ENCODE measurements at places on chromosomes 2 and 18. TPM values are rescaled to one million over a fixed set of nuclear protein-coding genes. Genes with fewer than 3 reads are reported as not detected.
A peak's percentile ranks its signal among the peaks of the same experiment; 100 is the strongest.

- no peak for DNase-seq
Measured at GRCh38 chr2:150046810-150047209, 440.7 kb downstream of the RND3 start.

GRCh38 chr2:156321243-156321904 lies 11.1 kb downstream of the NR4A2 start:
- peak; percentile 63 for DNase-seq

DNA sequence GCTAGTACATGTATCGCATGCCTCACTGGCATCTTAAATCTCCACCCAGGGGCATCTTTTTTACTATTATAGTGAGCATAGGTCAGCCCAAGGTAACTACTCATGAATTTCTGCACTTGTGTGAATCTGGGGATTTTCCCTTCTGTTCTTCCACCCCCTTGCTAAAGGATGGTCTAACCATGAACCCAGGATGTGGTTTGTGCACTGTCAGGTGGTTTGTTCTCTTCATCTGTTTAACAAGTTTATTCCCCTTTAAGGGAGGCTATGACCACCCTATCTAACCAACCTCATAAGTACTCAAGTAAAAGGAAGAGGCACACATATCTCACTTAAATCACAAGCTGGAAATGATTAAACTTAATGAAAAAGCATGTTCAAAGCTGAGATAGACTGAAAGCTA lies 243.0 kb downstream of the RPRM start:
- no peak for DNase-seq

GRCh38 chr2:119735565-119735964 lies 24.2 kb upstream of the PTPN4 start:
- DNase-seq = peak; percentile 34

The C2orf78 gene
- not detected for total RNA-seq

- DNase-seq = no peak
Measured at GRCh38 chr18:78818961-78819360, 160.7 kb upstream of the SALL3 start.

The CPS1 gene
- 160 TPM for total RNA-seq

DNA sequence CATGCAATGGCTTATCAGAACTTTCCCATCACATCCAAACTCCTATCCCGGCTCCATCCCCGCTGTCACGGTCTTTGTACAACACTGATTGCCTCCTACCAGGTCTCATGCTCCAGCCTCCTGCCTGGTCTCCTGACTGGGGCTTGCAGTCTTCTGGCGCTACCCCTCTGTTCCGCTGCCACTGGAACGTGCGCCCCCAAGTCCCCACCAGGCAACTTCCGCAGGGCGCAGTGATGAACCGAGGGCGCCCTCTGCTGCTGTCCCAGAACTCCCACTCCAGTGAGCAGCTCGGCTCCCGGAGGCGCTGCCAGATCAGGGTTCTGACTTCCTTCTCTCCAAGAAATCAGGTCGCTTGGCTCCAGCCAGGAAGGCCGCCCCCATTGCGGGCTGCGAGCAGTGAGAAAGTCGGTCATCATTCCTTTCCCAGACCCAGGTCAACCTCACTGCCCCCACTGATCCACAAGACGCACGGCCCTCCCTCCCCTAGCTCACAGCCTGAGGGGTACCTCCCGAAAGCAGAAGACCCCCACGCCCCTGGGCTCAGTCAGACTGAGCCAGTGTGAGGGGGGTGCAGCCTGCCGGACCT lies 43.9 kb upstream of the RAB11FIP5 start:
- DNase-seq = peak; percentile 64

DNA sequence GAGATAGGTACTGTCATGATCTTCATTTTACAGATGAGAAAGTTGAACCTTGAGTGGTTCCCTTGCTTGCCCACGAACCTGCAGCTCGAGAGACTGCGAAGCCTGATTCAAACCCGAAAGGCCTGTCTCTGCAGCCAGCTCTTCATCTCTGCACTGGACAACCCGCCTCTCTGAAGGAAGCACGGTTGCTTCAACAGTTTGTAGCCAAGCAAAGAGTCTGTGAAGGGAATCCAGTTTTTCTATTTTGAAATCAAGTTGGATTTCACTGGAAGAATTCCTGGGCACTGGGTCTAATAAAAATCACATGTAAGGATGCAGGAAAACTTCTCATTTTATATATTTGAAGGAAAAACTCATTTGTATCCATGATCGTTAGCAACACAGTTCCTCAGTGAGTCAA lies 21.3 kb upstream of the ICOS start:
- DNase-seq = no peak

- DNase-seq = no peak
Measured at GRCh38 chr2:150153646-150154307, 333.7 kb downstream of the RND3 start.

The UPP2 gene
- total RNA-seq = not detected

The GALNT13 gene
- total RNA-seq = 1.6 TPM

- DNase-seq = no peak
Measured at GRCh38 chr2:57549642-57550102, 496.9 kb upstream of the VRK2 start.

DNA sequence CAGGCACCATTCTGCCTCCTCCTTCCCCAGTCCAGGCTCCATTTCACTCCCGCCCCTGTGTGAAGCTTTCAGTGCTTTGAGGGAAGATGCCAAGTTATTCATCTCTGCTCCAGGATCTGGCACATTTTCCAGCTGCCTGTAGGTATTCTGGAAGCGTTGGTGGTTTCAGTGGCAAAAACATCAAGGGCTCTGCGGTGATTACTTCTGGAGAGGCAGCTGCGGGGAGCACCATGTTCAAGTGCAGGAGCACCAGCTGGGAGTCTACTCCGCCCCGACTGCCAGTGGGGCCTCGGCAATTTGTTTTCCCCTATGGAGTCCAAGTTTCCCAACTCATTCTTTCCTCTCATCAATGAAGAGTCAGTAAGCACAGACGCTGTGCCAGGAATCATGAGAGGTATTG lies 211.7 kb downstream of the CLIP4 start:
- no peak for DNase-seq

GRCh38 chr18:69246027-69246426 lies 154.7 kb upstream of the DOK6 start:
- no peak for DNase-seq

- no peak for DNase-seq
Measured at GRCh38 chr2:237798236-237799059, at the start of gene RBM44. Gene RBM44, plus strand, starts transcription at chr2:237798779. Its CDS starts 14,831 bp downstream, at chr2:237813610.

The AQP12B gene
- 2.5 TPM for total RNA-seq

GRCh38 chr2:171210864-171211431 lies 50.3 kb upstream of the TLK1 start:
- DNase-seq = peak; percentile 51

- no peak for DNase-seq
Measured at GRCh38 chr2:217366966-217367365, 507.1 kb upstream of the TNP1 start.

The PLCL1 gene
- not detected for total RNA-seq

- DNase-seq = no peak
Measured at GRCh38 chr2:26463244-26464192, 14.4 kb downstream of the OTOF start.

DNA sequence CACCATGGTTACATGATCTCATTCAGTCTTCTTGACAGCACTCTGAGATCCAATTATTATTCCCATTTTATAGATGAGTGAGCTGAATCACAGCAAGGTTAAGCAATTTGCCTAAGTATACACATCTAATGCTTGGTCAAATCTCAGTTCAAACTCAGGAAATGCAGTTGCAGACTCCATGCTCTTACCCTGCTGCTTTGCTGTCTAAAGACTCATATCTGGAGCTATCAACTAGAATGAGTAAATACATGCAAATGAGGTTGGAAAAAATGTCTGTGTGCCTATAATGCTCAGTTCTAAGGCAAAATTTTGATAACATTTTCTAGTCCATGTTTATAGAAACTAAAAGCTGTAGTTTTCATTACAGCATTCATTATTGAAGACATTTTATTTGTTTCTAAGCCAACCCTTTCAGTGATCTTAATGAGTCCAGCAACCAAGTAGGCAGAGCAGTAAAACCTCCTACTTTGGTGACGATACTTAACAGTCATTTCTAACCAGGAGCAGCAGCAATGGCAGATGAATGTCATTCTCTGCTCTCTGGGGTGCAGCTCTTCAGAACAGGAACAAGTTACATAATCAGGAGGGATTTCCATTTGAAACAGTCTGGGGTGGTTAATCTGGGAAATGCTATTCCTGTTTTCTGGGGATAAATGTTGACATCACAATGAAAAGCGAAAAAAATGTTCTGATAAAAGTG lies 396.8 kb upstream of the UBE2E3 start:
- DNase-seq = no peak

DNA sequence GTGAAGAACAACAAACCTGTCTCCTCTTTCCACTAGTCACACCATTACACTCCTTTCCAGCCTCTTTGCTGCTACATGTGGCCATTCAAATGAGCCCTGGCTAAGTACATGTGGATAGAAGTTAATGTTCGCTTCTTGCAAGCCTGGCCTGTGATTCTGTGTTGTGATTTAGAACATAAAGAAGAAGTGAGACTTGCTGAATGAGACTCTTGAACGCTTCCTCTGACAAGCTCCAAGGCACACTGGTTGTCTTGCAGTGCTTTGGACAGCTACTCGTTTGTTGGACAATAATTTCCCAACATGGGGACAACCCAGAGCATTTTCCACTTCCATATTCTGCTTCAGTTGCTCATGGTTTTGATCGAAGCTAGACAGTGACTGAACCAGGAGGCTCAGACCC lies 57.3 kb downstream of the CCDC74A start:
- DNase-seq = no peak

DNA sequence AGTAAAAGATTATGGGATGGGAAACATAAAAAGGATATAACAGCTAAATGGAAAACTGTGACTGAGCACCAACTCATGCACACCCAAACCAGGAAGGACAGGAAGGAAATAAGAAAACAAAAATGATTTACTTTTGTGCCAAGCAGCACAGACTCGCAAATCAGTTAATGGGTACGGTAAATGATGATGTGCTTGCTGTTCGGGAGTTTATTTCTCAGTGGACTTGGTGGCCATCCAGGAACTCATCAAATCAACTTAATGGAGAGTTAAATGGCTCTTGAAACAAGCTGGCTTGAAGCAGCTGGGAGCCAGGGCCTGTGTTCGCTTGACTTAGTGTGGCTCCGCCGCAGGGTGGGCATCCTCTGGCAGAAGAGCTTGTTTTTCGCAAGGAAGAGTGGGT lies 36.2 kb downstream of the MTCL1 start:
- DNase-seq = no peak

GRCh38 chr2:197913084-197913483 lies 108.7 kb downstream of the PLCL1 start:
- no peak for DNase-seq

DNA sequence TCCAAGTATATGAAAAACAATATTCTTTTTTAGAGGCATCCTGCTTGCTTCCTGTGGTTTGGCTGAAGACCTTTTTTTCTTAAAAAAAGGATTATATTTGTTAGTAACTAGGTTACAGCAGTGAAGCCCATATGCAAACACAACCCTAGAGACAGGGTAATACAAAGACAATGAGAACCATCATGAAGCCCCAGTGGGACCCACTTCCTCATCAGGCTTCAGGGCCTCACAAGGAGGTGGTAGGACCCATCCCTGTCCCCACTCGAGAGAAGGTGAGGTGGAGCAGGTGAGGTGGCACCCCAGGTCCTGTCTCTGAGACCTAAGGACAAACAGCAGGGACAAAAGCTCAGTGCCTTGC lies 80.3 kb downstream of the EDAR start:
- DNase-seq = no peak

- no peak for DNase-seq
Measured at GRCh38 chr2:85444629-85445172, 26.2 kb downstream of the SH2D6 start.

DNA sequence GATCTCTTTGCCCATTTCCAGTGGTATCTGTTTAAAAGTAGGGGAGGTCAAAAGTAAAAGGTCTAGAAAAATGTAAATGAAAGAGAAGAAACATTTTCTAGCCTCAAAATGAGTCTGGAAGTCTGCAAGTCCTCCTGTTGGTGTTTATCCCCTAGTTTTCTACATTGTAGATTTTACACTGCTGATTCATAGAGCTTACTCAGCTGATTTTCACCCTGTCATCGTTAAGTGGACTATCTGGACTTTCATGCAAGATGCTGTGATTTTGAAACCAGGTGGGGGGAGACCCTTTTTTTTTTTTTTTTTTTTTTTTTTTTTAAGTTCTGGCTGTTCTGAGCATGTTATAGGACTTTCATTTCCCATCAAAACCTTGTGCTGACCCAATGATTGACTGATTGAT lies 10.3 kb downstream of the HOXD3 start:
- no peak for DNase-seq

DNA sequence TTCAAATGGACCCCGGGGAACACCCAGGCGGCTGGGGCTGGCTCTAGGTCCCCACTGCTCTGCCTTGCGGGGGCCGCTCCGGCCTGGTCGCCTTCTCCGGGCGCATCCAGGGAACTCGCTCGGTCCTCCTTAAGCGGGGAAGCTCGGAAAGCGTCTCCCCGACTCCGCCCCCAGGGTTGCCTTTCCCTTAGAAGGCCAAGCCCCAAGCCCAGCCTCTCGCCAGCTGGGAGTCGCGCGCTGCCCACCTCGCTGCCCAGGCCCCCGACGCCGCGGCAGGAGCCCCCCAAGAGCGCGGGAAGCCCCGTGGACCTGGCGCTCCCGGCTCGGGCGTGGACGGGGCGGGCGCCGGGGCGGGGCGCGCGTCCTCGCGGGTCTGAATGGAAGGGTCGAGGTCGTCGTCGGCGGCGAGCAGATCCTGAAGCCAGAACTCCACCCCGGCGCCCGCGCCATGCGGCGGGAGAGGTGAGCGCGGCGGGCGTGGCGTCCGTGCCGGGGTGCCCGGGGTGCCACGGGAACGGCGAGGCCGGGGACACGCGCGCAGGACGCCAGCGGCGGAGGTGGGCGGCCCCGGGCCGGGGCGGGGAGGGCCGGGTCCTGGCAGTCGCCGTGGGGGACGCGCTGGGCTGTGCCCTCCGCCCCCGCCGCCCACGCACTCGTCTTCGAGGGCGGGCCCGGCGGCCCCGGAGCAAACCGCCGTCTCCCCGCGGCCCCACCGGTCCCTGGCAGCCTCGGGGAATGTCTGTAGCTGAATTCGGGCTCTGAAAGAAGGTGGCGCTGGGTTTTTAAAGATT lies at the start of gene BOK:
Gene BOK (plus strand): TSS at position 214 of the 791 bp plus-strand sequence. CDS start 739 bp downstream, outside the sequence.
- DNase-seq = peak; percentile 72

The ANKRD30B gene
- total RNA-seq = not detected

The RAPGEF4 gene
- total RNA-seq = 9.0 TPM

The BUB1 gene
- total RNA-seq = 4.0 TPM

DNA sequence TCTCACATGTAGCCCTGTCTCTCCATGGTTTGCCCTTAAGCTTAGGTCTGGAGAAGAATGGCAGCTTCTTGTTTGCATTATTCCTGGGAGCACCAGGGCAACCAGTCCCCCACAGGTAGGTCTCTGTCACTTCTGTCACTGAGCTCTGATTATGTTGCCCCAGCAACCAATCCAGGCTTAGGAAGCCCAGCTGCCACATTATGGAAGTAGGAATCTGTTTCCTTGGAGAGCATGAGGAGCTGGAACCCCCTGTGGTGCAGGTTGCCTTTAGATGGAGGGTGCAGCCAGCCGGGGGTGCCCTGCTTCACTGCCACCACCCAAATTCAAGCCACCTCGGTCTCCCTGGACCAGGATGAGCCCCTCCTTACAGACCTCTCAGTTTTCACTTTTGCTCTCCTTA lies 4.8 kb downstream of the RESP18 start:
- DNase-seq = no peak

GRCh38 chr2:86624267-86624547 lies 542 bp upstream of the RNF103 start:
- DNase-seq = peak; percentile 58

GRCh38 chr2:148540022-148540421 lies 104.5 kb upstream of the EPC2 start:
- DNase-seq = no peak

The MRPS9 gene
- total RNA-seq = 34.7 TPM

The TMEM37 gene
- 242 TPM for total RNA-seq

- DNase-seq = no peak
Measured at GRCh38 chr2:96970910-96971309, 15.5 kb downstream of the FAM178B start.

Data from Peyer's patch (tissue), 4 donors.